Stimulated activated CD8-positive, alpha-beta memory T cell treated with anti-CD3 and anti-CD28 coated beads, Interleukin-7, amount 100 ng/mL, for 1 hour (primary cell): ENCODE measurements at places on chromosomes 3 and 15.

DNA sequence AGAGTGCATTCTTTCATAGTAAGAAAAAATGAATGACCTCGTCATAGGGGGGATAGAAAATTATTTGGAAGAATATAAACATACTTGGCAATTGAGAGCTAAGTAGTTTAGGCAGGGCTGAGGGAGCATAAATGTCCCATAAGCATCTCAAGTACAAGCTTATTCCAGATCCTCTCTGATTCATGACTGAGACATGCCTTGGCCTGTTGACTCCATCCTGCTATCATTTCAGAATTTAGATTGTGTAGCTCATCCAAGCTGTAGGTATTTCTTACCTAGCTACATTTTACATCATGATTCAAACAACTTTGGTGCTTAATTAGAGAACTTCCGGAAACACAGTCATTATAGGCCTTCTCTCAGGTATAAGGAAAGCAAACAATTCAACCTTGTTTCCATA lies 12.3 kb downstream of the POGLUT1 start:
- no peak for DNase-seq

- no peak for DNase-seq
Measured at GRCh38 chr3:184320104-184320445, 5.7 kb downstream of the EIF4G1 start.

GRCh38 chr3:129794311-129795185 lies 99.0 kb downstream of the TMCC1 start:
- no peak for DNase-seq

GRCh38 chr15:60568301-60568742 lies 89.4 kb upstream of the ICE2 start:
- no peak for DNase-seq

- no peak for DNase-seq
Measured at GRCh38 chr15:33766389-33766788, 201.9 kb upstream of the CHRM5 start.

DNA sequence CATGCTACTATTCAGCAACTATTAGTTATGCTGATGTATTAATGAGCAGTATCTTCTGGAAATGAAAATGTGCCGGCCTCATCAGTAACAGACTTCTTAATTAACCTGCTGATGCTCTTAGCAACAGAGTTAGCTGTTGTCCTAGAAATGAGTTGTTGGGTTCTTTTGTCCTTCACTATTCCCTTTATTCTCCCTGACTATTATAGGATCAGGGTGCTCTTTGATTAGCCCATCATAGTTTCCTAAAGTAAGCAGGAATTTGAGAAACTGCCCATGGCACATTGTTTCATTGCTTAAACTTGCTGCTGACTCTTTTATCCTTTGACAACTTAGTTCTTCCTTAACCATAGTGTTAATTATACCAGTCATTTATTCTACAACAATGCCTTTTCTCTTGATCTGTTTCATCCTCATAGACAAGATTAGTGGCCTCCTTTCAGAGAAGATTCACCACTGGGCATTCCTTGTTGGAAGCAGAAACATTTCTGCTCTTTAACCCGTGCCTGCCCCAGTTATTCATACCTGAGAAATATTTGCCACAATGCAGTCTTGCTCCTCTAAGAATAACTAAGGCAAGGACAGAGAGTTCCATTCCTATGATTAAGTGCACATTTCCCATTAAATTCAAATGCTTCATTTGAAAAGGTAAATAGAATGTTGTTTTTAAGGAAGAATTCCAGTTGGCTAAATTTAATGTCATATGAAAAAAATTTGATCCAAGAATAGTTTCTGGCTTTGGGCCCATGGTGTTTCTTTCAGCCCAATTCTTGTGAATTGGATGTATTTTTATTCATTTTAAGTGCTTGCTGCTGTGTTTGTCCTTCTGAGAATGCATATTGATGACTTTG lies 573.3 kb upstream of the TBL1XR1 start:
- DNase-seq, result no peak

- no peak for DNase-seq
Measured at GRCh38 chr3:129304962-129305222, 26.2 kb downstream of the HMCES start.

DNA sequence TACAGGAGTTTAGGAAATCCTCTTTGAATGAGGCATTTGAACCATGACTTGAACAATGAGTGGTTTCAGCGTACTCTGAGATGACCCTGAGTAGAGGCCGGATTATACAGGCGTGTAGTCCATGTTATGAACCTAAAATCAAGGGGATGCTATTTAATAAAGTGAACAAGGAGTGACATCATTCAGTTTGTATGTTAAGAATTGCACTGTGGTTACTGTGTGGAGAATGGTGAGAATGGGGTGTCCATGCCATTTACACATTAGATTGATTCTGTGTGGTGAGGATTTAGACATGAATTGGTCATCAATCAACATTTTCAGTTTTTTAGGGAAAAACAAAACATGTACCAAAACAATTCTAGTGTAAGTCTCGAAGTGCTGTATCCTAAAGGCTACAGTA lies 65.8 kb downstream of the TPRG1 start:
- no peak for DNase-seq

DNA sequence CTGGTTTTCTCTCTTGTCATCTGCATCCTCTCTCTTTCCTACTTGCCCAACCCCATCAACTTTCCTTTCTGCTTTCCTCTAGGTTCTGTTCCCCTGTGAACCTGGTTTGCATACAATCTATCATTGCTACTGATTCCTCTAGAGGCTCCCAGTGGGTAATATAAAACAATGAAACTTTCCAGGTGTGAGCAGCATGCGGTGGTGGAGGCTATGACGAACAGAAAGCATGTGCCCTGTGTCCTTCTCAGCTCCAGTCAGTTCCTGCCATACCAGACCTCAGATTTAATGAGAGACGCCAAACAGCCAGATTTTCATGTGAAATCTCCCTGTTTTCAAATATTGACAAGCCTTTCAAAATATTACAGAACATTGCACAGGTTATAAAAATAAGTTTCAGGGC lies 3.5 kb upstream of the ACAP2 start:
- DNase-seq, result no peak

GRCh38 chr3:139797724-139798343 lies 120.1 kb upstream of the NMNAT3 start:
- no peak for DNase-seq

DNA sequence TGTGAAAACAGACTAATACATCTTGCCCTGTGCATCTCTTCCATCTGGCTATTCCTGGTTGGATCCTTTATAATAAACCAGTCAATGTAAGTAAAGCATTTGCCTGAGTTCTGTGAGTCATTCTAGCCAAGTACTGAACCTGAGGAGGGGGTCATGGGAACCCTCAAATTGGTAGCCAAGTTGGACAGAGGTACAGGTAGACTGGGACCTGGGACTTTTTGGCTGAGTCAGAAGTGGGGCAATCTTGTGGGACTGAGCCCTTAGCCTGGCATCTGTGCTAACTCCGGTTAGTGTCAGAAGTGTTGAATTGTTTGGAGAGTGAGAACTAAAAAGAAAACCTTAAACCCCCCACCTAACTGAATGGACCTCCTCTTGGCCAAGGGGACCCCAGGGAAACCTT lies 21.0 kb upstream of the LIMD1 start:
- DNase-seq, result no peak

- no peak for DNase-seq
Measured at GRCh38 chr15:99084965-99085364, 19.9 kb upstream of the SYNM start.

DNA sequence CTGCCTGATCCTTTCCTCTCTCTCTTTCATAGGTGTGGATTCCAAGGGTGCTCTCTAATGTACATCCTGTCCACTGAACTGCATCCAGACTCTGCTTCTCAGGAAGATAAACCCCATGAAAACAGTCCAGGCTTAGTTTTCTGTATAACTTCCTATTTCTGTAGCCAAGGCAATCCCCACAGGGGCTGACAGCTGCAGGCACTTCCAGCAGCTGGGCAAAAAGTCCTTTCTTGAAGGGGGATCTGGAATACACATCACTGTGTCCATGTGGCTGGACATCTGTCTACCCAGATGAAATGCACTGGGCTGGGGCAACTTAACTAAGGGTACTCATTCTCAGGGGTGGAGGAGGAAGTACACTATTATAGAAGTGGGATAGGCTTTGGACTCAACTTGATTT lies 72.2 kb downstream of the NR1D2 start:
- DNase-seq, result no peak

DNA sequence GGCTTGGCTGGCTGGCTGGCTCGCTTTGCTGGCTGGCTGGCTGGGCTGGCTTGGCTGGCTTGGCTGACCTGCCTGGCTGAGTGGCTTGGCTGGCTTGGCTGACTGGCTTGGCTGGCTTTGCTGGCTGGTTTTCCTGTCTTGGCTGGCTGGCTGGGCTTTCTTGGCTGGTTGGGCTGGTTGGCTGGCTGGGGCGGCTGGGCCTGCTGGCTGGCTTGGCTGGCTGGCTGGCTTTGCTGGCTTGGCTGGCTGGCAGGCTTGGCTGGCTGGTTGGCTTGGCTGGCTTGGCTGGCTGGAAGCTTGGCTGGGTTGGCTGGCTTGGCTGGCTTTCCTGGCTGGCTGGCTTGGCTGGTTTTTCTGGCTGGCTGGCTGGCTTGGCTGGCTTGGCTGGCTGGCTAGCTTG lies 435.6 kb downstream of the GOLGA6L6 start:
- no peak for DNase-seq

- no peak for DNase-seq
Measured at GRCh38 chr3:150269526-150269925, 138.6 kb upstream of the TSC22D2 start.

DNA sequence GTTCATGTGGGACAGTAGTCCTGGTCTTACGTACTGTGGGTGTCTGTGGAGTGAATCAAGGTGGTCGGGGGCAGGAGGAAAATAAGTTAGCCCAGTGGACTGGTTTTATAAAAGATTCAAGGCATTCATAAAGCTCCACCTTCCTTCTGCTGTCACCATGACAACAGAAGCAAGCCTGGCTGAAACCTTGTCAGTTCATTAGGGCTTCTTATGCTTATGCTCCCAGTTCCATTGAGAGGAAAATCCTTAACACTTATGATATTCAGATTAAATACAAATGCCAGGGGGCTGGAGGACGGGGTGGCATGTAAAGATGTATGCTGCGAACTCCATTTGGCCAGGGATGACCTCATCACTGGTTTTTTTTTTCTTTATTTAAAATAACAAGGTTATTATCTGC lies 283.1 kb upstream of the ATP10A start:
- no peak for DNase-seq

- DNase-seq, result no peak
Measured at GRCh38 chr15:58078591-58078990, 13.1 kb upstream of the ALDH1A2 start.

DNA sequence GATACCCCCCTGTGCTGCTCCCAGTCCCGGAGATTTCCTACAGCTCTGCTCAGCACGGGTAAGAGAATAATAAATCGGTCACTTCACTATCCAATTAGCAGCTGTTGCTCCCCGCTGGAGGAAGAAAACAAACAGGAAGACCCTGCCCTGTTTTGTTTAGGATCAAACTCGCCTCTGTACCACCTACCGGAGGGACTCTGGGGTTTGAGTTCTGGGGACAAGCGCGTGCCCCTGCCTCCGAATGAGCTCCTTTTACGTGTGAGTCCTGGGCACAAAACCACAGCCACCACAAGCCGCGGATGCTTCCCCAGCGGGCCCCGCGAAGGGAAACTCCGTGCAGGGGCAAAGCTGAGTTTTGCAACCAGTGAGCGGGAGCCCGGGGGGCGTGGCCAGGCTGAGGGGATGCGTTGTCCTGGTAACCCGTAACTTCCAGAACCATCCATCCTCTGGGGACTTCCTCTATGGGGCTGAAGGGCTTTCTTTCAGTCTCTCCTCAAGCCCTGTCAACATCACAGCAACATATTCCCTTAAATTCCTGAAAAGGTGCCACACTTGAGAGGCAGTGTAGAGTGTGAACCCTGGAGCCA lies 315.7 kb upstream of the PROK2 start:
- DNase-seq, result peak; percentile 60

- DNase-seq, result no peak
Measured at GRCh38 chr15:58294681-58295254, 137.0 kb upstream of the LIPC start.

- no peak for DNase-seq
Measured at GRCh38 chr3:10723991-10724390, 92.0 kb upstream of the SLC6A11 start.

DNA sequence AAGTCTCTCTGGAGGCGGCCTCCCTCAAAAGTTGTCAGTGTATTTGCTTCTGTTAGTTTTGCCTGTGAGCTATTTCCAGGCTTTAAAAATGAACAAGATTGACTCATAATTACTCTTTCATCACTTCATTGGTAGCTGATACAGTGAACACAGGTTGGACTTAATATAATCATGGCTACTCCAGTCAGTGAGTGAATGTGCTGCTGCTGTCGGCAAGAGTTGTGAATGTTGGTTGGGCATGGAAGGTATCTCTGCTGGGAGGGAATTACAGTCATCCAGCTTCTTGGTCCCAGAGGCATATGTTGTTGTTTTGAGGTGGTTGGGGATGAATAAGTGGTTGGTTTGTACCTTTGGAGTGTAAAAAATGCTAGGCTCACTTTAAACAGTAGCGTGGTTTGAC lies 11.5 kb downstream of the TCF12 start:
- DNase-seq, result no peak

DNA sequence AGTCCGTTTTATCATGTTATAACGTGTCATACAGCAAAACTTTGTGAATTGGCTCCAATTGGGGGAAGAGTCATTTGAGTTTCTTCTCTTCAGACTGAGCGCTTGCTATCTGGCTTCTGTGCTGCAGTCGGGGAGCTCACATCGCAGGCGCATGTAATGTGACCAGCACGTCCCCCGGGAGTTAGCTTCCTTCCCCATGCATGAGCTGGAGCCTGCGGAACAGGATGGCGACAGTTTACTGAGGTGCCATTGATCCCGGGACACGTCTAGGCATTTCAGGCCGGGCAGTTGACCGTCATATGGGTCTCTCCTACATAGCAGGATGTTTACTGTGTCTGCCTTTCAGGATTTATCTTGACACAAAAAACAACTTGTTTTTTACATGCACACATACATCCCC lies 44.8 kb downstream of the CMTM8 start:
- no peak for DNase-seq

- DNase-seq, result no peak
Measured at GRCh38 chr15:51367322-51367976, 26.0 kb downstream of the GLDN start.

- DNase-seq, result no peak
Measured at GRCh38 chr3:131772269-131773026, 262.4 kb downstream of the CPNE4 start.

- DNase-seq, result no peak
Measured at GRCh38 chr3:175585898-175586297, 726.8 kb downstream of the NAALADL2 start.

DNA sequence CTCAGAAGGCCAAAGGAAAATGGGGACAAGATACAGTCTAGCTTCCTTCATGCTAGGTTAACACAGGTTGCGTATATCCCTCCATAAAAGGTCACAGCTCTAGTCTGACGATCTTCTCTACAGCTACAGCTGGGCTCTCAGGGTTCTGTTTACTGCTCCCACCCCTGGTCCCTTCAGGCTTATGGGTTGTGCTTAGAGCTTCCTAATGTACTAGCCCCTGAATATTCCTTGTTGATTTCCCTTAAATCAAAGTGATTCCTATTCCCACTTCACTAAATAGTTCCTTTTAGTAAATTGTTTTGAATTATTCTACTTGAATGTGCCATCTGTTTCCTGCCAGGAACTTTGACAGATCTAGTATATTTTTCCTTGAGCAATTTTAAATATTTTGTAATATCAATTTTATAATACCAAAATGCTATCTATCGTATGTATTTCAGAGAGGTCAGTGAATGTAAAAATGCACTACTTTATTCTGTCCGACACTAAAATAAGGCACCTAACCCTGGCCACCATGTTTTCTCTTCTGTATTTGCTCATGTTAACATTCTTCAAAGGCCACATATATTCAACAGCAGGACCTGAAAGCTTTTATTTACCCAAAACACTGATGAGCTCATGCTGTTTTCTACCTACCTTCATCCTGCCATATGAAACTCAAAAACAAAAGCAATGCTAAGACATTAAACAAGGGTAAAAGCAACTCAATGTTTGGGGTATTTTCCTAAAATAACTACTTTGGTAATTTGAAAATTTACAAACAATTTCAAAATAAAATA lies 92.8 kb upstream of the TGFBR2 start:
- DNase-seq, result no peak
